Activated T-cell treated with anti-CD3 and anti-CD28 coated beads for 1 hour (primary cell): ENCODE measurements at places on chromosomes 7 and 10.

DNA sequence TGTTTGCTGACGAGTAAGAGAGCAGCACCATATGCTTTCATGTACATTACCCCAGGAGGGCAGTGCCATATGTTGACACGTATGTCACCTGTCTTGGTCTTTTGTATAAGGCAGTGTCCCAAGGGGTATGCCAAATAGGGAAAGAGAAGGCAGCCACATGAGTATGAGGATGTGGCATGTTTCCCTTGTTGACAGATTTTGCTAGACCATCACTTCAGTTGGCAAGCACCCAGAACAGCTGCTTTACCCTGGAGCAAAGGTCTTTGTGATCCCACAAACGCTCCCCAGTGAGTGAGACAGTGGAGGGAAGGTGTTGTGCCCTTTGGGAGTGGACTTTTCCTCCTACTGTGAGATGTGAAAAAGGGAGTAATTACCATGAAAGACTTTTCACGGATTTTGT is 350.1 kb downstream of the ETV1 start:
- no peak for DNase-seq

DNA sequence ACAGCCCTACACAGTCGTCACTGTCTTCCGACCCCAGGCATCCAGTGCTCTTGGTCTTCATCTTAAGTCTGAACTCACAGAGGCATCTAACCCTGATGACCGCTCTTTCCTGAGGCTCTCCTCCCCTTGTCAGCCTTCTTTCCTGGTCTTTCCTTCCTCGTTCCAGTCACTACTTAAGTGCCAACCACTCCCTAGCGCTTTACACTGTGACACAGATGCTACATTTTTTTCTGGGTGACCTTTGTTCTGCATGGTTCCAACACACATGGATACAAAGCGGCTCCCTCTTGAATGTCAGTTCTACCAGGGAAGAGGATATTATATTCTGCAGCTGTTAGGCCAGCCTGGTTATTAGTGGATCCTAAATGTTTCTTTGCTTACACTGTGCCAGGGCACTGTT is 12.7 kb downstream of the YWHAG start:
- DNase-seq = no peak

DNA sequence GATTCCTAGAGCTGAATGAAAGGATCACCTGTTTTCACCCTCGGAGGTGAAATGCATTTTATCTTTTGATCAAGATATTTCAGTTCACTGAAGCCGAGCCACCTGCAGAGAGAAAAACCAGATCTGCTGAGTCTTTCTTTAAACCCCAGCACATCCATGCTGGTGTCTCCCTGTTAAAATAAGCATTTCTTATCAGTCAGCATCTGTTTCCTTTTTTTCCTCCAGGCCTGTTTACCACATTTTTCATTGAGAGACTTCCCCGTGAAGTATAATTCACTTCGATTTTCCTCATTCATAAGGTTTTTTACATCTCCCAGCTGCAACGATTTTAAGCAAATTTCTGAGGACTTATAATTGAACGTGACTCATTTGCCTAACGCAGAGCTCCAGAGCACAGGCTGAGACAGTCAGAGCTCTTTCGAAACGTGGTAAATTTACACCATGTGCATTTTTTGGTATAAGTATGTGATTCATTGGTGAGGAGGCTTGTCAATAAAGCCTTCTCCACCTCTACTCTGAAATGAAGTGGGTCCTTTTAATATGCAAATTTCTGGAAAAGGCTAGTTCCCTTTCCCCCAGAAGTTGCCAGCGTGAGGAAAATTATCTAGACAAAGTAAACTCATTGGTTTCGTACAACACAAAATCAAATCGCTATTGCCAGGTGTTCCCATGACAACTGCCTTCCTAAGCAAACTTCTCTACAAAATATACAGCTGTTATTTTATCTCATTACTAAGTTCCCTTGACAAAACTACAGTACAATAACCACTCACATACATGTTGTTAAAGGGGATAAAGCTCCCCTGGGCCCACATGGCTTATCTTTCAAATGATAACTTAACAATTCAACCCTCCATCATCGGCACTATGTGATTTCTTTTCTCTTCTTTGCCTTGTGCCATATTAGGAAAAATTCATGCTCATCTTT is 374.8 kb upstream of the AKR1E2 start:
- no peak for DNase-seq

DNA sequence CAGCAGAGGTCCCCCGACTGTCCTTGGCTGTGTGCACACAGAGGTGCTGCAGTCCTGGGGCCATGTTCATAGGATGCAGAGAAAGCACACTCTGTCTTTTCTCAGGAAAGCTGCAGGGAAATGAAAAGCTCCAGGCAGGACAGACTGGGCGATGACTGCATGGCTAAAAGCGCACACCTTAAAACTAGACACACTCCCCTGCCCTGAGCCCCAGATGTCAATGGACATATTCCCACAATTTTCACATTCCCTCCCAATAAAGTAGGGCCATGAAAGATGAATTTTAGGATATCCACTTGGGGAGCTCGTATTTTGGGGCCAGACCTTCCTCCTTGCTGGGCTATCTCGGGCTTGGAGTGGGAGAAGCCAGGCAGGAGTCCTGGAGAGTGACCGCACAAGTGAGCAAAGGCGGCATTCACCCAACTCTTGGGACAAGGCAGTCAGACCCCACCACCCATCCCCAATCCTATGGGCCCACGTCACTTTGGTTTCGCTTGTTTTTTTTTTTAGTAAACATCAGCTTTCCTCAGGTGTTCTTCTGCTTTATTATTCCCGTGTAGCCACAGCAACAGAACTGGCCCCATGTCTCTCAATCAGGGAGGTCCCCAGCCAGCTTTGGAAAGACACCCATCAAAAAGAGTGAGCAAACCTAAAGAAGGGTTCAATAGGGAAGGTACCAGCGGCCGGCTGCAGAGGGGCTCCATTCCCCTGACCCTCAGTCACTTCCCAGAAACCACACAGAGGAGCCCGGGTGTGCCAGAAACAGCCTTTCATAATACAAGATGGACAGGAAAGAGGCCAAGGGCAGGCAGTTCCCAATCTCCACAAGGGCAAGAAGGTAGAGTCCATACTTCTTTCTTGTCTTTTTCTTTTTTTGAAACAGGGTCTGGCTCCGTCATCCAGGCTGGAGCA is 12.7 kb downstream of the GPRIN2 start:
- DNase-seq = no peak

- no peak for DNase-seq
Measured at GRCh38 chr7:122380992-122381391, 76.4 kb upstream of the FEZF1 start.

GRCh38 chr7:155807789-155808548 is 4.3 kb downstream of the SHH start:
- no peak for DNase-seq

- no peak for DNase-seq
Measured at GRCh38 chr10:75352650-75353049, 48.9 kb downstream of the ZNF503 start.

GRCh38 chr10:86830043-86830591 is 73.7 kb downstream of the BMPR1A start:
- no peak for DNase-seq

DNA sequence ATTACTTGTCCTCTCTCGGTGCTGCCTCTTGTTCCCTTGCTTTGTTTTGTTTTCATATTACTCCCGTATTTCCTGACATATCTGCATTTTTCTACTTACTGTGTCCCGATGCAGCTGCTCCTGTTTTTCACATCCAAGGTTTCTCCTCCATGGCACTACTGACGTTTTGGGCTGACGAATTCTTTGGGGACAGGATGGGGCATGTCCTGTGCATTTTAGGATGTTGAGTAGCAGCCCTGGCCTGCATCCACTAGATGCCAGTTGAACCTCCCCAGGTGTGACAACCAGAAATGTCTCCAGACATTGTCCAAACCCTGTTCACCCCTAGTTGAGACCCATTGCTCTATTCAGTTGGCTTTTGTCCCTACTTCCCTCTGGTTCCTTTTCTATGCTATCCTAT is 12.4 kb downstream of the ZNF789 start:
- no peak for DNase-seq

GRCh38 chr10:44864051-44864450 is 47.1 kb upstream of the TMEM72 start:
- DNase-seq = no peak

DNA sequence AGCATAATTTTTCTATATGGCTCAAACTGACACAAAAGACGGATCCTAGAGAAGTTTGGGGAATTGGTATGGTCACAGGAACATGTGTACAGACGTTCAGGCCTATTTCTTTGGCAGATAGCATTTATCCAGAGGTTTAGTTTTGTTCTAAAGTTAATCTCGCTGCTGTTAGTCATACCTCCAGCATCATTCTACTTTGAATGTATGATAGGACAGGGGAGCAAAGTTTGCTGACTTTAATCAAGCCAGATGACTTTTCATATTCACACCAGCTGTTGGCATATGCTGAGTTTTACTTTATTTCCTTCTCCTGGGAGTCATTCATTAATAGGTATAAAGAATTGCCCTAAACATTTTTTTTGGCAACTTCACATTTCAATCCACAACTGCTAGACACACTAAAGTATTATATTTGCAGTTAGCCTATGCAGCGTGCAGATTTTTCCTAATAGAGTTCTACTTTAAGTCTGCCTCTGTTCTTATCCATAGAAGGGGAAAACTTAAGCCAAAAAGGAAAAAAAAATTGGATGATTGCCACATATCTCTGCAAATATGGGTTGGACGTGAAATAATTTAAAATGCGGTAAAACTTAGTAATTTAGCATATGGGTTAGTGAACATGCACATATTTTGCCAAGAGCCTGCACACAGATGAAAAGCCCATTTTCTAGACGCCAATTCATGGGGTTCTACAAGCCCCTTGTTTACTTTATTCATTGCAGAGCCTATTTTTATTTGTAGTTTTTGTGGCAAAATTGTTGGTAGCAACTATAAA is 213.1 kb downstream of the C7orf25 start:
- no peak for DNase-seq

DNA sequence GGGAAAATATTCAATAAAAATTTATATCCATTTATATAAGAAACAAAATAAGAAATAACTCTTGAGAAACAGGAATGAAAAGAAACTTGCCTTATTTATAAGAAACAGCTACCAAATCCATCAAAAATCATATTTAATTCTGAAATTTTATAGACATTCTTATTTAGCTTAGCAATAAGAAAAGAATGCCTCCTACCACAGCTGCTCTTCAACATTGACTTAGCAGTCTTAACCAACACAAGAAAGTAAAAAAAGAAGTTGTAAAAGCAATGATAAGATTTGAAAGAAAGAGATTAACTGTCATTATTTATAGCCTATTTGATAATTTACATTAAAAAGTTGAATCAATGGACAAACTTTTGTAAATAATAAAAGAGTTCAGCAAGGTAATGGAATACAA is 212.8 kb downstream of the ZNF365 start:
- DNase-seq = no peak

GRCh38 chr10:38007991-38008390 is 2.5 kb upstream of the ZNF33A start:
- no peak for DNase-seq

- no peak for DNase-seq
Measured at GRCh38 chr7:55508221-55509011, 63.9 kb downstream of the VOPP1 start.

GRCh38 chr10:70726909-70727495 is 54.7 kb downstream of the ADAMTS14 start:
- no peak for DNase-seq

GRCh38 chr10:130464426-130464825 is 328.2 kb downstream of the GLRX3 start:
- DNase-seq = no peak

DNA sequence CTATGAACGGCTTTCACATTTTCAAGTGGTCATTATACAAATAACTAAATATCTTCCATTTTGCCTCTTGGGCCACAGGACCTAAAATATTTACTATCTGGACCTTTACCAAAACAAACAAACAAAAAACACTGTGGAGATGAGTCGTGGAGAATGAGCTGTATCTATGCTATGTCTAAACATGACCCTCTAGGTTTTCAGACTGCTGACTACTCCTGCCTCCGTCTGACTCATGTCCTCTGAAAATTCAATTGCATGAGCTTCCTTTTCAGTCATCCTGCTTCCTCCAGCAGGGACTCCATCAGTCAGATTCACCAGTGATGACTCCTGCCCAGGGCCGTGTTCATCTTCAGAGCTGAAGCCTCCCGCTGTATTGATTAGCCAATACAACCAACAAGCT is 96.8 kb downstream of the COL28A1 start:
- no peak for DNase-seq

- no peak for DNase-seq
Measured at GRCh38 chr10:132194726-132195125, 8.0 kb downstream of the DPYSL4 start.

DNA sequence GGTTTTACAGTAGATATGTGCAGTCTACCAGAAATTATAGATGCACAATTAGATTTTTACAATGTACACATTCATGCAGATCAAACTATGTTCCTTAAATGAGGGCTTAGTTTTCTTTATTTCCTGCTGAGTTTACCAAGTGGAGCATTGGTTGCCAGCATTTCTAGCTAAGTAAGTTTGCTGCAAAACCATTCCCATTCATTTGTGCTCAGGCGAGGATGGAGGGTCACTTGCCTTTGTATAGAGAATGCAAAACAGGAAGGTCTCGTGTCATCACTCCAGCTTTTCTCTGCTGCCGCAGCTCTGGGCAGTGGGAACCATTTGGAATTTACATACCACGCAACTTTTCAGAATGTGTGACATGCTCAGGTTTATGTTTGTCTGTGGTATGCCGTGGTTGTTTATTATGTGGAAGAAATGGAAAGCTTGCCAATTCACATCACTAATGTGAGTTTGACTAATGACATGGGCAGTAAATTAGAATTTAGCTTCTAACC is 198.6 kb downstream of the TRIL start:
- DNase-seq = no peak

- no peak for DNase-seq
Measured at GRCh38 chr7:83751217-83751616, 102.3 kb upstream of the SEMA3E start.

- no peak for DNase-seq
Measured at GRCh38 chr10:71392791-71393781, 3.6 kb upstream of the CDH23 start.

DNA sequence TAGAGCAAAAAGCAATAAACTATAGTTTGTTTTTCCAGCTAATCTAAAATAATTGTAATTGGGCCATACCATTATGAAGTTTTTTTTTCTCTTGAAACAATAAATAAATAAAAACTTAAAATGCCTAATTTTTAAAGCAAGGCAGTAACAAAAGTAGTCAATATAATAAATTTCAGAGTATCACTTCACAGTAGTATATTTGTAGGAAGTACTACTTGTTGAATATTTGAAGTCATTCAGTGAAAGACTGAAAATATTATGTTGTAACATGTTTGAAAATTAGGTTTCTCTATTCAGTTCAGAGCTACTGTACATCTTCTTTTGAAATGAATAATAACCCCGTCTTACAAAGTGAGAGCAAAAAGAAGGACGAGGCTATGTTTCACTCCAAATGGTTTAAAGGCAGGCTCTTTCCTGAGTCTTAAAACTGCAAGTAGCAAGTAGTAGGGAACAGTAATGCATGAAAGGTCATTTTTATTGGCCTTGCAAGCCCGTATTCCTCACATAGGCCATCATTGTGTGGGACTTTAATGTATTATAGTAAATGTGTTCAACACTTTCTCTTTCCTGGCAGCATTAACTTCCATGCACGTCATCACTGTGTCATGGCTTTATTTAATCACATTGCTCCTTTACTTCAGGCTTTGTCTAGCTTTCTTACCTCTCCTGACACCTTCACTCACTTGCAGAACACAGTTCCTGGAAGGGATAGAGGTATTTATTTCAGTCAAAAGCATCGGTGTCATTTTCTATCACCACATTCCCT is 141.4 kb downstream of the VTI1A start:
- no peak for DNase-seq

- DNase-seq = no peak
Measured at GRCh38 chr7:148175512-148175911, 415.1 kb upstream of the C7orf33 start.

- no peak for DNase-seq
Measured at GRCh38 chr10:17548770-17549169, 68.4 kb downstream of the HACD1 start.

- no peak for DNase-seq
Measured at GRCh38 chr10:6482737-6483357, 97.2 kb downstream of the PRKCQ start.
